Endothelial cell of coronary artery (primary cell): ENCODE measurements at places on chromosomes 1 and 21. TPM values are rescaled to one million over a fixed set of nuclear protein-coding genes. Genes with fewer than 3 reads are reported as not detected.

Gene C1orf185
- not detected in 2 replicates for total RNA-seq

Gene TTLL7
- total RNA-seq, result 2.8 and 6.0 TPM in 2 replicates

Gene CNR2
- total RNA-seq, result not detected in 2 replicates

Gene JAK1
- 139 and 154 TPM in 2 replicates for total RNA-seq

Gene SNX7
- total RNA-seq, result 43.8 and 47.0 TPM in 2 replicates

Gene SLC30A7
- 30.0 and 32.9 TPM in 2 replicates for total RNA-seq

Gene S100A2
- total RNA-seq, result 1.9 and 3.8 TPM in 2 replicates

Gene LCE6A
- total RNA-seq, result not detected in 2 replicates
